ENCODE measurements at places on chromosomes 13 and 19.

DNA sequence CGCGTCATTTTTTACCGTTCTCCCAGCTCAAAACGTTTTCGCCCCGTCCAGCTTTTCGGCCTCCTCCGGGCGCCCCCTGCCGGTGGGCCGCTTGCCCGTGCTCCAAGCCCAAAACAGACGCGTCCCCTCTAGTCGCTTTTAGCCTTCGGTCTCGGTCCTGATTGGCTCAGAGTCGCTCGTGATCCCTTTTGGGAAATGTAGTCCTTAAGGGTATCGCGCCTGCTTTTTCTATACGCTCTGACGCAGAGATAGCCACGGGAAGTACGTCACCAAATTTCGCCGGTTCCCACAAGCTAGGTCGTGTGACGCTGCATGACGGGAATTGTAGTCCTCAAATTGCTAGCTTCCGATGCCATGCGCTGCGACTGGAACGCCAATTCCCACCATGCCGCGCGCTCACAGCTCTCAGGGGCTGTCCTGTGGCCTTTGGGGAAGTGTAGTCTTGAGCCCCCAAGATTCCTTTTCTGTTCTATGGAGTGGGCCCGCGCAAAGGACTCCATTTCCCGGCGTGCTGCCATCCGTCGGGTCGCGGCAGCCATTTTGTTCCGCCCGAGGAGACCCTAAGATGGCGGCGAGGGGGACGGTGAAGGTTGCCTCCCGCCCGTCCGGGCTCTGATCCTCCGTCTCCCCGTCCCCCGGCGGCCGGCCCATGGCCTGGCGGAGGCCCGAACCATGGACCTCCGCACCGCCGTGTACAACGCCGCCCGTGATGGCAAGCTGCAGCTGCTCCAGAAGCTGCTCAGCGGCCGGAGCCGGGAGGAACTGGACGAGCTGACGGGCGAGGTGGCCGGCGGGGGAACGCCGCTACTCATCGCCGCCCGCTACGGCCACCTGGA is at the start of gene FEM1A:
Gene FEM1A, plus strand, starts transcription at position 552 of the 836 bp plus-strand sequence. Its CDS starts 121 bp downstream, at position 673.
- peak; percentile 100 for DNase-seq

DNA sequence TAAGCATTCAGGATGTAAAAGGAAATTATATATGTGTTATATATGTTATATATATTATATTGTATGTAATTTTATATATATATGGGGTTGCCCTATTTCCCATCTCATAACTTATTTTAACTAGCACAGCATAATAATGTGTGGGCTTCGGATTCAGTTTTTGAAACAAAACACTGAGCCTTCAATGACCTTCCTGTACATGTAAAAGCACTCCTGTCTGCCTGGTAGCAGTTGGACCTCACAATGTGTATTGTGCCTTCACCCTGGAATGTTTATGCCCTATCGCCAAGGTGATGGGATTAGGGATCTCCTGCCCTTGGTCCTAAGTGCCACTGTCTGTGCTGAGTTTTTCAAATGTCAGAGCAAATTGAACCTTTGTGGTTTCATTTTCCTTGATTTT is 968.8 kb downstream of the TUBA3C start:
- DNase-seq, result no peak

DNA sequence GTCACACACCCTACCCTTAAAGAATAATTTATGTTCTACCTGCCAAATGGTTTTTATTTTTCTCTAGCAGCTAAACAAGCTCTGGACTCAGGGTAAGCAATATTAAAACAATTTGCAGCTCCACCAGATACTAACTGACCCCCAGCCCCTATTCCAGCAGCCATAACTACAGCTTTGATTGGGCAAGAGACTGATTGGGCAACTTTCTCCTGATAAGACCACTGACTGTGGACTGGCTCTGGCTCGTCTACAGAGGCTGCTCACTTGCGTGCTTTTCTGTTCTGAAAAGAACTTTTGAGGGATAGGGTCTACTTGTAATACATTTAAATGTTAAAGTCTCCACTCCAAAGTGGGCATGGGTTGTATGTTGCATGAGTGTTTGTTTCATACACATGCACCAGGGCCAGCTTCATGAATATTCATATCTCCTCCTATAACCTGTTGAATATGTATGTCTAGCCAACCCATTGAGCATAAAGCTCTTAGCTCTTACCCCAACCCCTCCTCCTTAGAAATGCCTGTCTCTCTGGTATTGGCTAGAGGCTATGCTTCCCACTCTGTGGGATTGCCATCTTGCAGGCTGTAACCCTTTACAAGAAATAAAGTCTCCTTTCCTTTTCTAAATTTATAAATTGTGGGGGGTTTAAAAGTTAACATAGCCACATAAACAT is 19.9 kb downstream of the OR7A5 start:
- DNase-seq, result no peak

DNA sequence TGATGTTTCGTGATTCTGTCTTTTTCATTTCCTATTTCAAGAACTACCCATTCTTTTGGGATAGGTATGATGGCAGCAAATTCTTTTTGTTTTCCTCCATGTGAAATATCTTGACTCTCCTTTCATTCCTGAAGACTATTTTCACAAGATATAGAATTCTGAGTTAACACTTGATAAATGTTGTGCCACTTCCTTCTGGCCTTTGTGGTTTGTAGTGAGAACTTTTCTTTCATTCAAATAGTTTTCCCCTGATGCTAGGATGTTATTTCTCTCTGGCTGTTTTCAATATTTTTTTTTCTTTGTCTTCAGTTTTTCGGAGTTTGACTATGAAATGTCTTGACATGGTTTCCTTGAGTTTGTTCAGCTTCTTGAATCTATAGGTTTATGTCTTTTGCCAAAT is 8.3 kb upstream of the TUBGCP3 start:
- no peak for DNase-seq

DNA sequence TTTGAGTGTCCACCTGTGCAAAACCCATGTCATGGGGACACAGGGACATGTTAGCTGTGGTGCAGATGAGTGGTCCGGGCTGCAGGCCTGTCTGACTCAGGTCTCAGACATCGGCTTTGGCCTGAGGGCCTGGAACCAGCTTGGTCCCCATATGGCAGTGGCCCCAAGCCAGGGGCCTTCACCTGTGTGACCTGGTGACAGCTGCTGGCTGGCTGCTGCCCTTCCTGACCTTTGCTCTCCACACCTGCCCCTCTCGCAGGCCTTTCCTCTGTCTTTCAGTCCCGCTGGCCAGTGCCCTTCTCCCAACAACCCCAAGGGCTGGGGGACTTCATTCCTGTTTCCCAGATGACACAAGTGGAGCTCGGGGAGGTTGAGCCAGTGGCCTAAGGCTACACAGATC is 22.9 kb upstream of the LDLR start:
- DNase-seq, result no peak

All from NCI-H446 treated with DMSO at 0.1 percent for 48 hours (cell line).